Dorsolateral prefrontal cortex (tissue), 122 donors: ENCODE measurements at places on chromosomes 12 and 14.
A peak's percentile ranks its signal among the peaks of the same experiment; 100 is the strongest.

GRCh38 chr14:92644171-92644969 lies 104.1 kb downstream of the LGMN start:
- DNase-seq = no peak

- DNase-seq = peak; percentile 52
These were observed at the start of gene GPR135 for GRCh38 chr14:59465316-59466135. Gene GPR135, minus strand, starts transcription at chr14:59465380. Its CDS starts 154 bp downstream, at chr14:59465226.

- DNase-seq = no peak
These were observed 31.5 kb upstream of the ANO6 start for GRCh38 chr12:45184147-45184963.

DNA sequence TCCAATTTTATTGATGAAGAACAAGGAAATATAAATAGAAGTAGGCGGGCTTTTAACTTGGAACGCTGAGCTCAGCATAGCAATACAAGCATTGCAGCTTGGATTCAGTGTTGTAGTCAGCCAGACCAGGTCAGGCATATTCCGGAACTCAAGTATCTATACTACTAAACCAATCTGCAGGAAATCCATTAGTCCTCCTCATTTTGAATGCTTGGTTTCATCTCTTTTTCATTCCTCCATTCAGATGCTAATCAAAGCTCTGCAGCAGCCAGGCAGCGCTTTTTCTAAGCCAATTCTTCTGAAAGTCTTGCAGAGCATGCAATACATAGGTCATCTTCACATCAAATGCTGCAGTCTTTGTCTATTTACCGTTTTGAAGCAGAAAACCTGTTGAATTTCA lies 49.0 kb downstream of the KIF21A start:
- DNase-seq = no peak

DNA sequence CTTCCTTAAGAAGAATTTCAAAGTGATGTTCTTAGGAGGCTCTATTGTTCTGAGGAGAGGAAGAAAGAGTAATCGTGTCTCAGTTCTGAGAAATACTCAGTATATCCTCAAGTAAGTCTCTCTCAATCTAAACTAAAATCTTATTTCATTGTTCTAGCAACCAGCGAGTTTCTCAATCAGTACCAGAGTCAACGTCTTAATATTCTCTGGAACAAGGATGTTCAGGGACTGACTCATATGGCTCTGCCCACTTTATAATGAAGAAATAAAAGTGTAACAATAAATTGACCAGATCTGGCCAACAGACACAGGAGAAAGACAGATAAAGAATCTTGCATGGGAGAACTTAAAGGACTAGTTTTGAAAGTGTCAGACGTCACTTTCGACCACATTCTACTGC lies 469.8 kb upstream of the FLRT2 start:
- no peak for DNase-seq

- no peak for DNase-seq
These were observed 10.9 kb upstream of the TFCP2 start for GRCh38 chr12:51183816-51184215.

GRCh38 chr12:93390031-93390430 lies 12.3 kb downstream of the NUDT4 start:
- DNase-seq = no peak

GRCh38 chr14:75312341-75312740 lies 33.7 kb downstream of the FOS start:
- no peak for DNase-seq

GRCh38 chr14:21042918-21043317 lies 756 bp downstream of the RNASE7 start:
- peak; percentile 72 for DNase-seq

- no peak for DNase-seq
These were observed 4.5 kb upstream of the MIA2 start for GRCh38 chr14:39229222-39229543.

- DNase-seq = no peak
These were observed 914.1 kb downstream of the TRHDE start for GRCh38 chr12:73186272-73186671.

DNA sequence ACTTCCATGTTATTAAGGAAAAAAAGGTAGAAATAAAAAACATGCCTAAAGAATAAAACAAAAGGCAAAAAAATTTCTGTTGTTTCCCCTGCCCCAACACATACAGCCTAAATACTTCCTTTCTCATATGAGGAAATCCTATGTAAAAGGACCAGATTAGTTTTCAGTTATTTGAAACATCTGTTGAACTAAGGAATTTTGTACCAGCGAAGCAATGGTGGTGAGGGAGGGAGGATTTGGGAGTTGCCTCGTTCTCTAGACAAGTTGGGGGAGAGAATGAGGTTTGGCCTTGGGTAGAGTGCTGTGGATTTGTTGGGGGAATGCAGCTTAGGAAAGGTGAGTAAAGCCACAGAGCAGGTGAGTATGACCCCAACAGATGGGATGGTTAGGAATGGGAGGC lies 141.5 kb upstream of the RFLNA start:
- no peak for DNase-seq

GRCh38 chr12:91384806-91385205 lies 202.2 kb upstream of the DCN start:
- no peak for DNase-seq

GRCh38 chr12:25269701-25270100 lies 19.0 kb upstream of the KRAS start:
- DNase-seq = no peak

DNA sequence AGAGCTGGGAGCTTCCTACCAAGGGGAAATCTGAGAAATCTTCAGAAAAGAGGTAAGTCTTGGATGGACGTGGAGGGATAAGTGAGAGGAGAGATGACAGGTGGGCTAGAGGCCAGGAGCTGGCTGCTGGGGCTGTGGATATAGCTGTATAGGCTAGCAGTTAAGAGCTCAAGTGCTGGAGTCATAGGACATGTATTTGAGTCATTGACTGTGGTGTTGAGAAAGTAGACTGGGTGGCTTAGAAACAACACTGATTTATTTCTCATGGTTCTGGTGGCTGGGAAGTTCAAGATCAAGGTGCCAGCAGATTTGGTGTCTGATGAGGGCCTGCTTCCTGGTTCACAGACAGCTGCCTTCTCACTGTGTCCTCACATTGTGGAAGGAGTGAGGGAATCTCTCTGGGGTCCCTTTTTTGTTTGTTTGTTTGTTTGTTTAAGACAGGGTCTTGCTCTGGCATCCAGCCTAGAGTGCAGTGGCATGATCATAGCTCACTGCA lies 151.1 kb upstream of the FUT8 start:
- no peak for DNase-seq

GRCh38 chr12:71397433-71397954 lies 42.1 kb upstream of the LGR5 start:
- no peak for DNase-seq

DNA sequence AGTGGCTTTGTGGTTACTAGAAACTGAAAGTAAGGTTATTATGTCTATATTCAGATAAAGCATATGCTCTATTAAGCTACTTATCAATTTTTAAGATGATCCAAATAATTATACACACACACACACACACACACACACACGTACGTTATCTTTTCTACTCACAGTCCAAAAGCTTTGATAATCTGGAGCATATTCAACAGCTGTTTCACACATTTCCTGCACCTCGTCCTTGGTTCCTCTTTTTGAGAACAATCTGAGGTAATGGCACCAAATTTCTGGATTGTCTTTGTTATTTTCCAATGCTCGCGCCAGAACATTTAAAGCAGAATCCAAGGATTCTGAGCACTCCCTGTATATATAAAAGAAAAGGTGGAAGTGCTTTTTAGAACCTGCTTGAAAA lies 37.5 kb downstream of the ZFC3H1 start:
- no peak for DNase-seq

- no peak for DNase-seq
These were observed 17.9 kb upstream of the RAB3IP start for GRCh38 chr12:69720750-69721149.

DNA sequence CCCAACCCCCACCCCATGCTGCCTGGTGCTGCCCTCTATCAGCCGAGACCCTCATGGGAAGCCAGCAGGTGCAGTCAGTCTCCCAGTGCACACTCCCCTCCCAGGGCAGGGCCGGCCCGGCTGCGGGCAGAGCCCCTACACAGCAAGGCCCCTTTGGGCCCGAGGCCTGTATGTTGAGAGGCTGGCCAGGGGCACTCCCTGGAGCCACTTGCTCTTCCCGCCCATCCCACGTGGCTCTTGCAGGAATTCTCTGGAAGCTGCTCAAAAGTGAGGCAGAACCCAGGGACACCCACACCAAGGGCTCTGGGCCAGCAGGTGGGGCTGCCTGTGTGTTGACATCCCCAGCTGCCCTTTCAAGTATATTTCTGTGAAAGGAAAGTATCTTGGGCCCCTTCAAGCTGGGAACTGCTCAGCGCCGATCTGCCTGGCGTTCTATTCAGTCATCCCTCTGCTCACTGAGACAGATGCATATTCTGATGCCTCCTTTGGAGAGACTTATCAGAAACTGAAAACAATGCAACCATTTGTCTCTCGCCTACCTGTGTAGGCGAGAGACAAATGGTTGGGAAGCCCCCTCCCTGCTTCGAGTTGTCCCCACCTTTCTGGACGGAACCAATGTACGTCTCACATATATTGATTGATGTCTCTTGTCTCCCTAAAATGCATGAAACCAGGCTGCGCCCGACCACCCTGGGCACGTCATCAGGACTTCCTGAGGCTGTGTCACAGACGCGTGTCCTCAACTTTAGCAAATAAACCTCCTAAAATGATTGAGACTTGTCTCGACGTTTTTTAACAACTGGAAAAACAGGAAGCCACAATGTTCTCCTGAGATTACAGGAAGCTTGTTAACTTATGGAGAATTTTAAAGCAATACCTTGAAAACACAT lies 6.0 kb downstream of the GPR132 start:
- DNase-seq = no peak

DNA sequence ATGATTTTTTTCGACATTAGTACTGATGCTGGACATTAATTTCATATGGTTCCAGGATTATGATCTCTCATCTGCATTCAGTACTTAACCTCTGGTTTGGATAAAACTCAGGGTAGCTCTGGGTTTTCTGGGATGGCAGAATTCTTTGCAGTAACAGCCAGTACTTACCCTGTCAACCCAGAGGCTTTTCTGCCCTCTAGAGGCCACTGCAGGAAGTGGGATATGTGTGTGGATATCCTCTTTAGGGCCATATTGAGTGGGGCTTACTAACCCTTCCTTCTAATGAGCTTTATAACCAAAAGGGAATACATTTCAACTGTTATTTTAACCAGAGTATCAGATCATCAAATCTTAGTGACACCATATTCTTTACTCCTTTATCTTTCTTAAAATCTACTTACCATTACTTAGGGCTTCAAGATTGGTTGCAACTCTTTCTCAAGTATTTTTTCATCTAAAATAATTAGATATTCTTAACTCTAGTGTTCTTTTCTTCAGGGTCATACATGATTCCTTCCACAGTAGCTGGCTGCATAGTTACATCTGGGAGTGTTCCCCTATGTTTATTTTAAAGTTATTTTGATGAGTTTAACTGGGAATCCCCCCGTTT lies 488.0 kb upstream of the STXBP6 start:
- DNase-seq = no peak

GRCh38 chr14:71739273-71739990 lies 192.8 kb upstream of the RGS6 start:
- no peak for DNase-seq

DNA sequence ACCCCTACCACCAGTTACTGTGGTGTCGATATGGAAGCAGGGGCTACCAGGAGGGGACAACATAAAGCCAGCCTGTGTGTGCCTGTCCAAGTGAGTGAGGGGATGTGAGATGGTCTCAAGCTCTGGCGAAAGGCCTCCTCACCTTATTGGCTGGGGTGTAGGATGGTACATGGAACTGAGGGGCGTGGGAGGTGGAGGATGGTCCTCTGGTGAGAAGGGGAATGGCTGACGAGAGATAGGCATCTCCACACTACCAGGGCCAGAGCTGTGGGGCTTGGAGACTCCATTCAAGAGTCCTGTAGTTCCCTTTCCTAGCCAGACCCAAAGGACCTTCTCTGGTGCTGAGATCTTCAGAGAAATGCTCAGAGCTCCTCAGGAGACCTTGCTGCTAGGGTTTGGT lies 32.5 kb upstream of the COL2A1 start:
- no peak for DNase-seq

DNA sequence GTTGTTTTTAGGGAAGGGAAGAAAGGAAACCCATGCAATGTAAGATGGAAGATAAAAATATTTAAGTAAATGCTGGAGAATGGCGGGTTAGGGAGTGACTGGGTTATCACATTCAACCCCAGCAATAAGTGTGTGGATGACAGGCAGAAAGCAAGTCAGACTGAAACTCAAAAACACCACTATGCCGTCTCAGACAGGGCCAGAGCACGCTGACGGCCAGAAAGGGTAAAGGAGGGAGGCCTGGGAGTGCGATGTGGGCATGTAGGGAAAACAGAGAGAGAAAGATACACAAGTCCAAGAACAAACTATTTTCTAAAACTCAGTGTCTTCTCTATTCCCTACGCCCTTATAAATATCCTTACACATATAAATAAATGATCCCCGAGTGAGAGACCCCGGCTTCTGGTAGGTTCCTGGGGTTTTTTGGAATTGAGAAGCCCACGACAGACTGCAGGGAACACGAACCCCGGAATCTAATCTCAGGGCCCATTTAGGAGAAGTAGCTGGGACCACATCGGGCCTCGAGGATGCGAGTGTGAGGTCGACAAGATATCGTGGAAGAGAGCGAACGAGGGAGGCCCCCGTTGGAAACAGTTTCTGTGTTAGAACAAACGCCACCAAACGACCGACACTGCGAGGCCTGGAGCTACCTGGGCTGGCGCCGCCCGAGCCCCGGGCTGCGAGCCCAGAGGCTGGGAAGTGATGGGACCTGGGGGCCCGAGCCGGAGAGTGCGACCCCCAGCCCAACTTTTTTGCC lies 735 bp upstream of the OTX2 start:
- DNase-seq = no peak

- DNase-seq = no peak
These were observed 67.9 kb upstream of the ESRRB start for GRCh38 chr14:76307786-76308780.

- no peak for DNase-seq
These were observed 69.2 kb upstream of the ETV6 start for GRCh38 chr12:11580125-11580751.

DNA sequence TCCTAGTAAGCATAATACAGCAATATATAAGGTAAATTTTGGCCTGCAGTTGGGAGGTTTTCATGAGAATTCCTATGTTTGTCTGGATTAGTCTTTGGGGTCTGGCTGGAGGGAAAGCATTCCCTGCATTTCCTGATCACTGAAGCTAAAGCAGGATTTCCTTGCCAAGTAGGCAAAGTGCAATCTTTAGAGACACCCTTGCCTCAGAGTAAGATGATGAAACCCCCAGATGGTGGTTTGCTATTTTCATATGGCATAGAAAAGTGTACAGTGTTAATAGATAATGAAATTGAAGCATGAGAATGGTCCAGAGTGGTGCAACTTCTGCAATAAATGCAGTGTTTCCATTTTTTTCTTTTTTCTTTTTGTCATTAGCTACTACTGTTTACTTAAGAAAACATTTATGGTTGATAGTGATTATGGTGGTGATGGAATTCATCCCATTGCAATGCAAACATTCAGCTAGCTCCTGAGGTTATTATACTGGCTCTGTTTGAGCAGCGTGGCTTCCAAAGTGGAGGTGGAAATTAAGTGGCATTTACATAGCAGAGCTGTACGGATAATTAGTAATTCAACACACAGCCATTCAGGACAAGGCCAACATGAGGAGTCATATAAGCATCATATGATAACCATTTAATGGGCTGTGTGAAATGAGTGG lies 276.3 kb downstream of the DUSP6 start:
- DNase-seq = no peak

GRCh38 chr12:28425526-28425925 lies 235.3 kb downstream of the CCDC91 start:
- DNase-seq = no peak
